Osteocyte (in vitro differentiated cells): ENCODE measurements at places on chromosomes 4 and X. TPM values are rescaled to one million over a fixed set of nuclear protein-coding genes. Genes with fewer than 3 reads are reported as not detected.

Gene FOXP3
- total RNA-seq, result 0.13 TPM in 1 of 2 replicates, not detected in the other

GRCh38 chr4:82802911-82803310, 4.3 kb upstream of the SCD5 start:
- DNase-seq, result no peak

DNA sequence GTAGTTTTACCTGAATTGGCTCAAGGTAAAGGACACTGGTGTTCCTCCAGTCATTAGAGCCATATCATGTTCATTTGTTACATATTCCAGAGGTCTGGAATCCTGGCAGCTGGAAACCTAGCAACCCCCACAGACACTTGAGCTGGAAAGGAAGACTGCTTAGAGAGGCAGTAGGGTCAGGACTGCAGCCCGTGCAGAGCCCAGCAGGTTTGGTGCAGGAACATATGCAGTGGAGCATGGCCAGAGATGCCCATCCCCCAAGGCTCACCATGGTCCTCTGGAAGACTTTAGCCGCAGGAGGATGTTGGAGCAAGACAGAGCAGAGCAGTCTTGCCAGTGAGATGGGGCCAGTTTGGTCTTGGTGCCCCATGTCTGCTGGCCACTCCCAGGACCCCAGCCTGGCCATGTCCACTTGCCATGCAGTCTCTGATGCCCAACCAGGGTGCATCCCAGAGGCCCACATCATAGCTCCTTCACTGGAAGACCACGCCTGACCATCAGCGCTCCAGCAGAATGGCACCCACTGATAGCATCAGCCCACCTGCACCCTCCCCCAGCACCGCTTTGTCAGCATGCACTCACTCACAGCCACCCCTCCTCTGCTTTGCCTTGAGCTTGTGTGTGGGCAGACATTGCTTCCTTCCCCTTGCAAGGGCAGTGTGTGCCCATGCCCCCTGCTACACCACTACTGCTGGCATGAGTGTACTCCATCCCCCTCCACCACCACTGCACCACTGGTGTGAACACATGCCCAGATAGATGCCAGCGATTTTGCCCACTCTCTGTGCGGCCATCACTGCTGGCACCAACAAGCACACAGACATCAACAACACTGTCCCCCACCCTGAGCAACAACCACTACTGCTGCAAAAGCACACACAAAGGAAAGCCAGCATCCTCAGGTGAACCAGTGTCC, 190.3 kb upstream of the SPOCK3 start:
- no peak for DNase-seq

GRCh38 chr4:168124008-168124641, 31.8 kb downstream of the ANXA10 start:
- no peak for DNase-seq

DNA sequence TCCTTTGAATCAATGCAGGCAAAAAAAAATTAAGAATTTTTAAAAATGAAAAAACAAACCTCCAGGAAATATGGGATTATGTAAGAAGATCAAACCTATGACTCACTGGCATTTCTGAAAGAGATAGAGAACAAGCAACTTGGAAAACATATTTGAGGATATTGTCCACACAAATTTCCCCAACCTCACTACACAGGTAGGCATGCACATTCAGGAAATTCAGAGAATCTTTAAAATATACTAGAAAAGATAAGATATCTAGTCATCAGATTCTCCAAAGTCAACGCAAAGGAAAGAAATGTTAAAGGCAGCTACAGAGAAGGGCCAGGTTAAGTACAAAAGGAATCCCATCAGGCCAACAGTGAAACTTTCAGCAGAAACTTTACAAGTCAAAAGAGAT, 85.6 kb downstream of the ANTXR2 start:
- DNase-seq, result no peak

GRCh38 chrX:41796046-41796445, 72.1 kb downstream of the GPR82 start:
- DNase-seq, result no peak

DNA sequence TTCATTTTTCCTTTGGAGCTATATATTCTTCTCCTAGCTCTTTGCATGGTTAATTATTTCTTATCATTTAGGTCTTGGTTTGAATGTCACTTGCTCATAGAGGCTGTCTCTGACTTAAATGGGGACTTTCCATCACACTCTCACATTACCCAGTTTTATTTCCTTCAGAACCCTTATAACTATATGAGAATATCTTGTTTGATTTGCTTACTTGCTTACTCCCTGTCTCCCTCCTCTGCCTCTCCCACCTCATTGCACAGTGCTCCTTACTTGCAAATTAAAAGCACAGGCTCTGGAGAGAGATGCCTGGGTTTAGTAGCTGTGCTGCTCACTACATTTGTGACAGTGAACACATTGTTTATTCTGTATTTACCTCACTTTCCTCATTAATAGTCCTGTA, 174.6 kb downstream of the SOWAHB start:
- DNase-seq, result no peak
